Neural progenitor cell (in vitro differentiated cells): ENCODE measurements at places on chromosomes 1 and 21.

DNA sequence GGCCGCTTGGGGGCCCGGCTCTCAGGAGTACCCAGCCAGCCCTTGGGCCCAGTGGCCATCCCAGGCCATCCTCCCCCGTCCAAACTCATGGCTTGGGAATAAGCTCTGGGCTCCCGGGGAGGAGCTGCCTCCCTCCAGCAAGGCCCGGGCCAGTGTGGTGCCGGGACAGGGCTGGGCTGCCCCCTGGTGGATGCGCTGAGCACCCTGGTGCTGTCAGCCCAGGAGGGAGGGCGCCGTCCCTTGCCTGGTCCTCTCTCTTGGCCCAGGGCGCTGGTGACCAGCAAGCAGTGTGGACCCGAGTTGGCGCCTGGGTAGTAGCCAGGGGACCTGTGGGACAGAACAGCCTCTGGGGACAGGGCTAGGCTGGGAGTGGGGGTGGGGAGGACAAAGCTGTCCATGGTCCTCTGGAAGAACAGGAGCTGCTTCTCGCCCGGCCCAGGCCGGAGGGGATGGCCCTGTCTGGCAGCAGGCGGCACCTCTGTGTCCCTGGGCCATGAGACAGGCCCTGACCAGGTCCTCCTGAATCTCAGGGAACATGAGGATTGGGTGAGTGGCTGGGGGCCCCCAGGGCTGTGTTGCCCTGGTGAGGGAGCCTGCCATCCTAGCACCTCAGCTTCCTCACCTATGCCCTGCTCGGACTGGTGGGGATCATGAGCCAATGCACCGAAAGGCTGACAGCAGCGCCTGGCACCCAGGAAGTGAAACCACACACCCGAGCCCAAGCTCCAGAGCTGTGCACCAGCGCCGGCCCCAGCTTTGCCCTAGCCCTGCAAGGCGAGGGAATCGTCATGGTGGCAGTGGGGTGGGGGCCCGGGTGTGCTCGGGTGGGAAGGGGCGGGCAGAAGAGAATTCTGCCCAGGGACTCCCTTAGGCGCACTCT, 9.4 kb downstream of the MORN1 start:
- peak; percentile 89 for DNase-seq

GRCh38 chr21:26448751-26449150, 124.3 kb downstream of the CYYR1 start:
- no peak for DNase-seq

- DNase-seq = no peak
These were observed 52.2 kb downstream of the PHACTR4 start for GRCh38 chr1:28421744-28422143.

DNA sequence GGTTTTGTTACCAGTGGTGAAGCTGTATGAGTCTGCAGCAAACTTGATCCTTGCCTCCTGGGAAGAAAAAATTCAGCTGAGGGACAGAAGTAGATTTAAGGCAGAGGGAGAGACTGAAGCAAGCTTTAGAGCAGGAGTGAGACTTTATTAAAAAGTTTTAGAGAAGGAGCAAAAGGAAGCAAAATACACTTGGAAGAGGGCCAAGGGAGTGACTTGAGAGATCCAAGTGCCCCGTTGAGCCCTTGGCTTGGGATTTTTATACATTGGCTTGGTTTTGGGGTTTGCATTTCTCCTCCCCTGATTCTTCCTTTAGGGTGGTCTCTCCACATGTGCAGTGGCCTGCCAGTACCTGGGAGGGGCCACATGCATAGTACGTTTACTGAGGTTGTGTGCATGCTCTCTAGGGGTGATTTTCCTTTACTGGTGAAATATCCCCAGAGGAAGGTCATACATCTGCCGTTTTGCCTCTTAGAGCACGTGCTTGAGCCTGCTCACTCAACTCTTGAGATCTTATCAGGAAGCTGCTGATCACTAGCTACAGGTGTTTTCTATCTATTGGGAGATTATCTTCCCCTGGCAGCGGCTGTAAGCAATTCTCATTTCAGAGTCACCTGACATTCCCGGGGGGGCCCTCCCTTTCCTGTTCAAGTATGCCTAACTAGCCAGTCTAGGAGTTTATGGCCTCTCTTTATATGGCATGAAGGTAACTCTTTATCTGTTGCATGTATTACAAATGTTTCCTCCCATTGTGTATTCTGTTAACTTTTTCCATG, 20.3 kb downstream of the FASLG start:
- no peak for DNase-seq

DNA sequence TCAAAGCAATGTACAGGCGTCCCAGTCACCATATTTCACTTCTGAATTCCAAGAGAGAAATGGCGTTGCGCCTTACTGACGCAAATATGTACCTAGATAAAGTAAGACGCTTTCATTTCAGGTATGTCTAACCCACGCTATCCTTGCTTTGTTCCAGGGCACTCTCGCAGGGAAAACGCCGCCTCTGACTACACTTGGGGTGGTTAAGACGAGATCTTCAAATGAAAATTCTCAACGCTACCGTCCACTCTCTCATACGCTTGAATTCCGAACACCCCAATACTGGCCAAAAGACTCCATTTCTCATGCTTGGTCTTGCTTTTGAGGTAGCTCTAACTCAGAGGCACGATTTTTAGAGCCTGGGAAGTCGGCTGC, 736 bp upstream of the ZMPSTE24 start:
- no peak for DNase-seq

GRCh38 chr1:211490038-211490678, 1.8 kb downstream of the RD3 start:
- DNase-seq = no peak

GRCh38 chr1:61332196-61332753, 249.9 kb downstream of the NFIA start:
- DNase-seq = no peak
